Kidney (tissue), 22 donors: ENCODE measurements at places on chromosomes 6 and 20. TPM values are rescaled to one million over a fixed set of nuclear protein-coding genes. Genes with fewer than 3 reads are reported as not detected.

- no peak for DNase-seq
Observed at GRCh38 chr20:31560746-31561598, 44.1 kb upstream of the ID1 start.

The MAK gene
- not detected for polyA plus RNA-seq

GRCh38 chr6:23823421-23823820 lies 302.6 kb upstream of the NRSN1 start:
- no peak for DNase-seq

DNA sequence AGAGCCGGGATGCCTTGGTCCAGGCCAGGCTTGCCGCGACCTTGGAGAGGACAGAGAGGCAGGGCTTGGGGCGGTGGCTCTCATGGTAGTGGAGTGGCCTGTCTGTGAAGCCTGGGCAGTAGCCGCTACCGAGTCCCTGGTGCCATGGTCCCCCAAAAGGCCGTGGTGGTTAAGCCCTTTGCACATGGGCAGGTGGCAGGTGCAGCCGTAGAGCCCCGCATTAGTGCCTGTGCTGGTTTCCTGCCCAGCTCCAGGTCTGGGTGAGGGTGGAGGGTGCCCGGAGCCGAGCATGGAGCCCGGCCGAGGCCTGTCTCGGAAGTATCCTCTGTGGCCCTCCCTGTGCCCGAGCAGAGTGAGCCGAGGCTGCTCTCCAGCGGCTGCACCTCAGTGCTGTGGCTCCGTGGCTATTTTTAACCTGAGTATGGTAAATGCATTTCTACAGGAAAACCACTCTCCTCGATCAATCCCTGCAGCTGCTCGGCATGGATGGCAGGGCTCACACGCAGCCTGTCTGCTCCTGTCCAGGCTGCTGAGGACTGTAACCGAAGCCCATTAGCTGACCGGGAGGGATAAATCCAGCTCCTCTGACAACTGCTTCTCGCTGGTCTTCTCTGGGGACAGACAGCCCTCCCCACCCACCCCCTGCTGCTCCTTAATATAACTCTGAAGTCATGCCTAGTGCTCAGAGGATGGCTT lies 36.3 kb upstream of the GATA5 start:
- peak; percentile 71 for DNase-seq

- peak; percentile 57 for DNase-seq
Observed at GRCh38 chr20:39429726-39430125, 467.6 kb downstream of the DHX35 start.

GRCh38 chr6:167279766-167280446 lies 11.2 kb upstream of the UNC93A start:
- no peak for DNase-seq

The RPL10A gene
- 1,291 TPM for polyA plus RNA-seq

- no peak for DNase-seq
Observed at GRCh38 chr6:3804964-3805363, 44.2 kb upstream of the FAM50B start.

DNA sequence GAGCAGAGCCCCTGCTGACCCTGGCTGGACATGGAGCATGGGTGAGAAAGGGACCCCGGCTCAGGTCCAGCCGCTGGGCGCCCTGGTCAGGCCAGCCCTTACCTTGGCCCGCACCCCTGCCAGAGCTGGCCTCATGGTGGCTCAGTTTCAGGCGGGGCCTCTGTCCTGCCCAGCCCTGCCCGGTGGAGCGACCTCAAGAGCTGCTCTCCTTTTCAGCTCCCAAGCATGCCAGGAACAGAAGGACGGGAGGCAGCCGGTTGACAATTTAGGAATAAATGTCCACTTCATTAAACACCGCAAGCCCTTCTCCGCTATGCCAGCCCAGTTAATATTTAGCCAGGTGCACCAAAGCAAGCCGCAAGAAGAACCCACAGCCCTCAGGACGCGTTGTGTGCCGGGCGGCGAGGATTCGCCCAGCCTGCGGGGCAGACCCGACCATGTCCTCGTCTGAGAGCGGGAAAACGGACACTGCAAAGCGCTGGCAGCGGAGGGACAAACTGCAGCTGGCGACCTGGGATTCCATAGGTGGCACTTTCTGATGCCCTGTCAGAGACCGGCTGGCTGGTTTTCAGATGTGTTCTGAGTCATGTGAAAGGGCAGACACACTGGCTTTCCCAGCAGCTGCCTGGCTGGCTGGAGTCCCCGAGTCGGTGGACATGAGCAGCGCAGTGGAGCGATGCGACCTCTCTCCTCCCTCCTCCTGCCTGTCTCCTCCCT lies 221.9 kb downstream of the TTLL2 start:
- DNase-seq, result peak; percentile 68

- DNase-seq, result no peak
Observed at GRCh38 chr6:166257911-166258318, 50.3 kb downstream of the PRR18 start.

DNA sequence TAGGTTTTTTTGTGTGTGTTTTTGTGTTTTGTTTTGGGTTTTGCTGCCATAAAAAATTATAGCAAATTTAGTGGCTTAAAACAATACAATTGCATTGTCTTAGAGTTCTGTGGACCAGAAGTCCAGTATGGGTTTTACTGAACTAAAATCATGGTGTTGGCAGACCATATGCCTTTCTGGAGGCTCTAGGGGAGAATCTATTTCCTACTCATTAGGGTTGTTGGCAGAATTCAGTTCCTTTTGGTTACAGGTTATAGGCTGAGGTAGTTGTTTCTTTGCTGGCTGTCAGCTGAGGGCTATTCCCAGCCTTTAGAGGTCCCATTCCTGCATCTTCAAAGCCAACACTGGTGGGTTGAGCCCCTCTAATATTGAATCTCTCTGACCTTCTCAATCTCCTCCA lies 181.3 kb downstream of the IBTK start:
- DNase-seq, result no peak

DNA sequence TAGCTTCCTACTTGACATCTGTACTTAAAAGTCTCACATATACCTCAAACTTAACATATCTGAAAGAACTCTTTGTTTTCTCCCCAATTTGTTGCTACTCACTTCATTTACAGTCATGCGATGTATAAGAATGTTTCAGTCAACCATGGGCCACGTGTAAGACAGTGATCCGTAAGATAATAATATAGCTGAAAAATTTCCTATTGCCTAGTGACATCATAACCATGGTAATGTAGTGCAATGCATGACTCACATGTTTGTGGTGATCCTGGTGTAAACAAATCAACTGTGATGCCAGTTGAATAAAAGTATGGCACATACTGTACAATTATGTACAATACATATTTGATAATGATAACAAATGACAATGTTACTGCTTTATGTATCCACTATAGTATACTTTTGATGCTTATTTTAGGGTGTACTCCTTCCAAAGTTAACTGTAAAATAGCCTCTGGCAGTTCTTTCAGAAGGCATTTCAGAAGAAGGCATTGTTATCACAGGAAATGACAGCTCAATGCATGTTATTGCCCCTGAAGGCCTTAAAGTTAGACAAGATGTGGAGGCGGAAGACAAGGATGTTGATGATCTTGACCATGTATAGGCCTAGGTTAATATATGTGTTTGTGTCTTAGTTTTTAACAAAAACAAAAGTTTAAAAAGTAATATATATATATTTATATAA lies 579.0 kb downstream of the EPHA7 start:
- no peak for DNase-seq

DNA sequence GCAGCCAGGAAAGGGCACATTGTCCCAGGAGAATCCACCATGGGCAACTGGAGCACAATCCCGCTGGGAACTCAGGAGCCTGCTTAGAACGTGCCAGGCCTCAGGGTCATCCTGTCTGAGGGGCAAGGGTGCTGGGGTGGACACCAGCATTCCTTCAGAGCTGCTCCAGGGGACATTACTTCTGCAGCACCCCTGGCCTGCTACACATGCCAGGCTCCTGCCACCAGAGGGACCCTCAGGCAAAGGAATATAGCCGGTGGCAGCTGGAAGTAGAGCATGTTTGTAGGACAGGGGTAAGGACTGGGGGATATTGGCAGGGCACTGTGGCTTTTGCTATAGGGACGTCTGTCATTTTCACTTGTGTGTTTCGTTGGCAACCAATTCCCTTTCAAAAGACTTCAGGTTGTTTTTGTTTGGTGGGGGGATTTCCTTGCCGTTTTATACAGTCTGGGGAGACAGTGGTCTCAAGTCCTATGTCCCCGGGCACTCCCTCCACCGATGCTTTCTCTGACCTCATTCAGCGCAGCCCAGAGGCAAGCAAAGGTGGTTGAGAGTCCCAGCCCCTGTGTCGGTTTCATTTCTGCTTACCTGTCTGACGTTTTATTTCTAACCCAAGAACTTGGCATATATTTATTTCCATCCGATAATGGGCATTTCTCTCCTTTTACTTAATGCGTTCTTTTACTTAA lies 130.8 kb downstream of the JPH2 start:
- DNase-seq, result no peak

- no peak for DNase-seq
Observed at GRCh38 chr6:37827603-37828265, 8.2 kb downstream of the ZFAND3 start.

- no peak for DNase-seq
Observed at GRCh38 chr6:167552258-167552630, 227.4 kb downstream of the TTLL2 start.

DNA sequence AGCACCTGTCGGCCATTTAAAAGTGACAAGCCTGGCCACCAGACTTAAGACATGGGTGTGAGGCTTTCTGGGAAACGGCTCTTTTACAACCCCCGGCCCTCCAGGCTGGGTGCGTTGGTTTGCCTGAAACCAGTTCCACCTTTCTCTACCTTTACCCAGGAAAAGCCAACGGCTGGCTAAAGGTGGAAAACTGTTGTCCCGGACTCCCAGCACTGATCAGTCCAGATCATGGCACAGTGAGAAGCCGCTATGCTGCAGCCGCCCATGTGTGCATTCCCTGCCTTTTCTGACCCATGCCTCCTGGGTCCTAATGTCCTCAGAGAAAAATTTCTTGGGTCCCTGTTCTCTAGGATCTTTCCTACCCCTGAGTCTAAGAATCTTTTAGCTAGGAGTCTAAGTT lies 655.7 kb upstream of the HS3ST5 start:
- no peak for DNase-seq

DNA sequence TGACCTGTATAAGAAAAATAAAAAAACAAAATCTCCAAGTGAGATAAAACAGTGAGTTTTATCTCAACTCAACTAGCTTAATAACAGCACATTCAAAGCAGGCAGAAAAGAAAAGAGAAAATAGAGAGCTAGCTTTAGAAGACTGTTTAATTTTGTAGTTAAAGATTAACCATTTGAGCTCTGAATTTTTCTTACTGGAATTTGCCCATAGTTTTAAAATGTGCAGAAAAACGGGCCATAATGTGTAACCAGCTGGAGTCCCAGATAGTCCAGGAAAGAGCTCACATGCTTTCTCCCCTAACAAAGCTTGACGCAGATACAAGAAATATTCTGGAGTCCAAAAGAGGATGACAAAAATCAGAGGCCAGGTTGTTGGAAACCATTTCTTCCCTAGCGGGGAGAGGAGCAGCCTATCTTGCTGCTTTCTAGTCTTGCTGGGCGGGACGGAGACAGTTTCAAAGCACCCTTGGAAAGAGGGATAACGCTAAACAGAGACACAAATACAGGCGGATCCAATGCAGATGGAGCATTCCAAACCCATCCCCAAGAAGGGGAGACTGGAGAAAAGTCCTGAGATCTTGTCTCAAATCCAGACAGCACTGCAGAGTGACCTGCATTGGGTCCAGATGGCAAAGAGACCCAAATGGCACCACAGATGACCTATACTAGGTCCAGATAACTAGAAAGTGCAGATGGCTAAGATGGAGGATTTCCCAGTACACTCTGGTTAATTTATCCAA lies 16.1 kb downstream of the TTK start:
- no peak for DNase-seq

DNA sequence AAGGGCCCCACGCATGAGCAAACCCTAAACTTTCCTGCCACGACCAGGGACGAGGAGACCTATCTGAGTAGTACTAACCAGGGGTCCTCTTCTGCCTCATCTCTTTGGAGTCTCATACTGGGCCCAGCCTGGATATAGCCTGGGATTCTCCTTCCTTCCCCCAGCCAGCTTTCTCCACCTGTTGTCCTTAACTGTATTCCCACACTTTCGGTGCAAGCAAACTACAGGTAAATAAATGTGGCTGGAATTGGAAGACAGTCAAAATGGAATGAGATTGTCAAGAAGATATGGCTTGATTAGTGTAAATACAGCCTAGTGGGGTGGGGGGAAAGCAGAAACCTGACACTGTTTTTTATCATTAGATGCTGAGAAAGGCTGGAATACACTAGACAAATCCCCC lies 23.5 kb upstream of the LY86 start:
- DNase-seq, result no peak

The SLC17A2 gene
- 0.54 TPM for polyA plus RNA-seq

GRCh38 chr6:40810171-40810570 lies 223.0 kb upstream of the LRFN2 start:
- DNase-seq, result no peak

The FAM217A gene
- polyA plus RNA-seq, result 0.56 TPM

DNA sequence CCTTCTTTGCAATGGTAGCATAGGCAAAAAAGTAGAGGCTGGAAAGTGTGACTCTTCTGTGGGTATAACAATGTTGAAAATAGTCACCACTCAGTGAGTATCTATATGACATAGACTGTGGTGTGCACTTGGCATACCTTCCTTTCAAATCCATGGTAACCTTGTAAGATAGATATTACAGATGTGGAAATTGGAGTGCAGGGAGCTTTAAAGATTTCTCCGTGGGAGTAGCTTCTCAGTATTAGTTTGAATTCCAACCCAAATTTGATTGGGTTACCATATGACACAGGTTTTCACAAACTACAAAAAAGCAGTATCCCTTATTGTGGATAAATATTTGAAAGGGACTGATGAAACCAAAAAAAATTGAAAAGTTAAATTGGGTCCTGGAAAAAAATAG lies 163.8 kb downstream of the CLVS2 start:
- no peak for DNase-seq

DNA sequence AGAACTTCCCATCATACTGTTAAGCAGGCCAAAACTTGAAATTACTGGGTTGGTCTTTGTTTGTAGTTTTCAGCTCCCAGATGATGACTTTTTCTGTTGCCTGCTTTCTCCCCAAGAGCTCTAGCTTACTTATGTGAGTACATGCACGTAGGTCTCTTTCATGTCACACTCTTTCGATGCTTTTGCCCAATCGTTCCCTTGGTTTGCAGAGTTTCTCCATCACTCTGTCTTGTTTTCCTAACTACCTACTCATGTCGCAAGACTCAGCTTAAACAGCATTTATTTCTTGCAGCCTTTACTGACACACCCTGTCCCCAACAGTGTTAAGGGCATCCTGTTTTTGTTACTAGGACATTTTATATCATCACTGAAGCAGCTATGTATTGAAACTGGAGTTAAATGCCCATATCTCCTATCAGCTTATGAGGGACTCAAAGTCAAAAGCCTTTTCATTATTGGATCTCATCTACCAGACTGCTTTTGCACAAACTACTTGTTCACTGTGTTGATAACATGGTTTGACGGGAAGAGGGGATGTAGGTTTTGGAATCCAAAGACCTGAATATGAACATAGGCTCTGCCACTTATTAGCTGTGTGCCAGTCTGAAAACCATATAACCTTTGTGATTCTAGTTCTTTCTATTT lies 2.9 kb downstream of the ARG1 start:
- no peak for DNase-seq

The CRISP2 gene
- polyA plus RNA-seq, result 1.5 TPM

- no peak for DNase-seq
Observed at GRCh38 chr20:63270606-63271325, 1.8 kb upstream of the ARFGAP1 start.

- no peak for DNase-seq
Observed at GRCh38 chr20:48619126-48620101, 208.4 kb downstream of the PREX1 start.

The ASIP gene
- polyA plus RNA-seq, result 0.84 TPM

The ADGRF5 gene
- polyA plus RNA-seq, result 44.1 TPM
